ENCODE measurements at places on chromosomes 4 and X. TPM values are rescaled to one million over a fixed set of nuclear protein-coding genes. Genes with fewer than 3 reads are reported as not detected.

DNA sequence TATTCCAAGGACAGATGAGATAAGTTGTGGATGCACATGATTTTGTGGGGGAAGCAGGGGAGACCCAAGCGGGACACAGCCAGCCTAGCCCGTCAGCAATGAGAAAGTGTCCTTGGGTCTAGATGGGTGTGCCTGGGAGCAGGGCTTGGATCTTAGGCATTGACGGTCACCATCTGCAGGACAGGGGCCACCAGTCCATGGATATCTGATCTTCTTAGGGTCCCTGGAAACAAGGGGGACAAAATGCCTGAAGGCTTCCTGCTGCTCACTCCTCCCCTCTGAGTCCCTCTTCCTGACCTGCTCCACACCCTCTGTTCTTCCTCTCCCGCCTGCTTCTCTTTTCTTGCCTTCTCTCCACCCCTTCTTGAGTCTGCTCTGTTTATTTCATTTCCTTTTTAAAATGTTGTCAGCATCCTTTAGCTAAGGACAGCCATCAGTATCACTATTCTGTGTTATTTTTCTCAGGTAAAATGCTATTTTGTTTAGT, 298.4 kb downstream of the RAPGEF2 start:
- no peak for DNase-seq

DNA sequence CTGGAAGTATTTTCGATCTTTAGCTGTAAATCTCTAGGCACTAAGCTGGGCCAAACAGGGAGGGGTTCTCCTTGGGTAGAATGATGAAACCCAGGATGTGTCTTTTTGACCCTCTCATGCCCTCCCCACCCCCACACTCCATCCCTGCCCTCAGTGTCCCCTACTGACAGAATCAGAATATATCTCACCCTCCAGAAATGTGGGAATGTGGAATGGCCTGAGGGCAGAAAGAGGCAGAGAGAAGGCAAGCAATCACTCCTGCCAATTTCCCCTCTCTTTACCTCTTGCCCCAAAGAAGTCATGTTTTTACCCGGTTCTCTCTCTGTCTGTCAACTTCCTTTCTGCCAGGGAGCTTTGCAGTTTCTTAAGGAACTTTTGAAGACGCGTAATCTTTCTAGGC, 34.4 kb downstream of the RAP2C start:
- DNase-seq, result no peak

DNA sequence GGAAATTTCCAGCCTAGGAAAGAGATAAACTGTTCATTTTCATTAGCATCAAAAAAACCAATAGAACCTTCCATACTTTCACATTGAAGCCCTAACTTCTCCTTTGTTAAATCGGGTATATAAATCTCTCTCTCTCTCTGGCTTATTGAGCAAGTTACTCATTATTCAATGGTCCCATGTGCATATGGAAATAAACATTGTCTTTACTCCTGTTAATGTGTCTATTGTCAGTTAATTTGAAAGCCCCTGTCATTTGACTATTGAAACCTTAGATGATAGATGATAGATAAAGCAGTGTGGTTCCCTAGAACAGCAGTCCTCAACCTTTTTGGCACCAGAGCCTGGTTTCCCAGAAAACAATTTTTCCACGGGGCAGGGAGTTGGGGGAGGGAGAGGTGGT, 46.8 kb downstream of the CENPVL3 start:
- no peak for DNase-seq

DNA sequence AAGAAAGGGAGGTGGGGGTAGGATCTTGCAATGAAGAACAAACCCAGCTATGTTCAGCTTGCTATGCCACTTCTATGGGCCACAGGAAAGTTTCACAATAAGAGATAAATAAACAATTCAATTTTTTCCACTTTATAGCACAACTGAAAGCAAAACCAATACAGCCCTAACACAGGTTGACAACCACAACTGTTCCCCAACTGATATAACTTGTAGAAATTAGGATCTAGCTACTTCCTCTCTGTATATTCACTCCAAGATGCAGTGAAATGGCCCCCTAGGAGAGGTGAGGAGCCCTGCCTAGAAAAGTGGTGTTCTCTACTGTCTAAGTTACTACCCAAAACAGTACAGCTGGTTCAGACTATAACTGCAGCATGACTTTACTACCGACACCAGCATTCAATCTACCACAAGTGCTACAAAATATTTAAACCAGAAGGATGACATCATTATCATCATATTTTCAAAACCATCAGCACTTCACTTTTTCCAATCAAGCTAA, 77.0 kb downstream of the FBXW7 start:
- DNase-seq, result no peak

DNA sequence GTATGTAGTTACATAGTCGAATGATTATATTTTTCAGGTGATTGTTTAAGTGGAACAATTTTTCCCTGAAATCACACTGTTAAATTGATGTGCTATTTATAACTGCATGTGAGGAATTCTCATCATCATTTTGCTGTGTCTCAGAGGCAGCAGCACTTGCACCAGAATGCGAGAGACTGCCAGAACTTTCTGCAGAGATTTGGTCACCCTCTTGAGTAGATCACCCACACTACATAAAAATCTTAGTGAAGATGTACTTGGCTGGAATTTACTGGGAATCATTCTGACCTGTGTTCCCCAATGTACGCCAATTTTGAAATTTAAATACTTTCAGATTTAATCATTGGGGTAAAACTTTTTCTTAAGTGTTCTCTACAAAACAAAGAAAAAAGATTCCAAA, 5.4 kb downstream of the UGT2B4 start:
- DNase-seq, result no peak

DNA sequence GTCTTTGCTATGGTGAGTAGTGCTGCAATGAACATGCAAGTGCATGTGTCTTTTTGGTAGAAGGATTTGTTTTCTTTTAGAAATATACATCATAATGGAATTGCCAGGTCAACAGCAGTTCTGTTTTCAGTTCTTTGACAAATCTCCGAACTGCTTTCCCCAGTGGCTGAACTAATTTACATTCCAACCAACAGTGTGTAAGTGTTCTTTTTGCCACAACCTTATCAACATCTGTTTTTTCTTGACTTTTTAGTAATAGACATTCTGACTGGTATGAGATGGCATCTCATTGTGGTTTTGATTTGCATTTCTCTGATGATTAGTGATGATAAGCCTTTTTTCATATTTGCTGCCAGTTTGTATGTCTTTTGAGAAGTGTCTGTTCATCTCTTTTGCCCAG, 406.3 kb downstream of the DTHD1 start:
- DNase-seq, result no peak

- DNase-seq, result no peak
Measured at GRCh38 chr4:184169225-184169867, 48.3 kb downstream of the ENPP6 start.

GRCh38 chr4:125140966-125141495, 173.7 kb upstream of the FAT4 start:
- DNase-seq, result no peak

GRCh38 chrX:136204571-136204970, 46.6 kb downstream of the MAP7D3 start:
- no peak for DNase-seq

DNA sequence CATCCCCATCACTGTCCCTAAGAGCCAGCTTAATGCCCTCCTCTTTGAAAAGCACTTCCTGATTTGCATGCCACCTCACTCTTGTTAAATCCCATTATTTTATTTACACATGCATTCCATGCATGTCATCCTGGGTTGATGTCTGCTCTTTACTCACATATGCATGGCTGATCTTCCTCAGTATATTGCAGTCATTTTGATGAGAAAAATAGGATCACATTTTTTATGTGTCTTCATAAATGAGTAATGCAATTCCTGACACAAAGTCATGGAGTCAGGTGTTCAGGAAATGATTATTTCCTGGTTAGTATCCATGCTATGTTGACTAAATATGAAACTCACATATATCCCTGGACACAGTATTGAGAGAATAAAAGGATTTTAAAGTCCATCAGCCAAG, 204.7 kb downstream of the SLIT2 start:
- no peak for DNase-seq

DNA sequence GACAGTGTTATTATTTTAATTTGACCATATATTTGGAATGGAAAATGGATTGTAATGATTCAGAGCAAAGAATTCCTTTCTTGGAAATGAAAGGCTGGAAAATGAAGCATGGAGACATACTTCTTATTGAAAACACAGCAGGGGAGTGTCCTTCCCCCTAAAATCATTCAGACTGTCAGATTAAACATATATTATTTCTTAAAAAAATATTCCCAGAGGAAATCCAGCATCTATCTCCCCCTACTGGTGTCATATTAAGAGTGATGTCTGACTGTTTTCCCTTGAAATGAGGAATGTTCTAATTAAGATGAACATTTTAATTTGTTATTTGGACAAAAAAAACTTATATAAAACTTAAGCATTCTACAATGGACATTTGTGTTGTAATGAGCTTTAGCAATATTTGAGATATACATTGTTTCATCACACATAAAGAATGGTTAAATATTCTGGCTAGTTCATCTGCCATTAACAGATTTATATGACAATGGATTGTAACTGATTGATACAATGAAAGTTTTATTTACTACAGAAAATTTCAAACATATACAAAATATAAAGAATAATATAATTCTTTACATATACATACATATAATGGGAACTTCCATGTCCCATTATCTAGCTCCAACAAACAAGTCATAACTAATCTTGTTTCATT, 264.6 kb downstream of the SPRY1 start:
- no peak for DNase-seq

The MAGEB2 gene
- 0.15 TPM for total RNA-seq

The CXCR3 gene
- 0.13 TPM for total RNA-seq

DNA sequence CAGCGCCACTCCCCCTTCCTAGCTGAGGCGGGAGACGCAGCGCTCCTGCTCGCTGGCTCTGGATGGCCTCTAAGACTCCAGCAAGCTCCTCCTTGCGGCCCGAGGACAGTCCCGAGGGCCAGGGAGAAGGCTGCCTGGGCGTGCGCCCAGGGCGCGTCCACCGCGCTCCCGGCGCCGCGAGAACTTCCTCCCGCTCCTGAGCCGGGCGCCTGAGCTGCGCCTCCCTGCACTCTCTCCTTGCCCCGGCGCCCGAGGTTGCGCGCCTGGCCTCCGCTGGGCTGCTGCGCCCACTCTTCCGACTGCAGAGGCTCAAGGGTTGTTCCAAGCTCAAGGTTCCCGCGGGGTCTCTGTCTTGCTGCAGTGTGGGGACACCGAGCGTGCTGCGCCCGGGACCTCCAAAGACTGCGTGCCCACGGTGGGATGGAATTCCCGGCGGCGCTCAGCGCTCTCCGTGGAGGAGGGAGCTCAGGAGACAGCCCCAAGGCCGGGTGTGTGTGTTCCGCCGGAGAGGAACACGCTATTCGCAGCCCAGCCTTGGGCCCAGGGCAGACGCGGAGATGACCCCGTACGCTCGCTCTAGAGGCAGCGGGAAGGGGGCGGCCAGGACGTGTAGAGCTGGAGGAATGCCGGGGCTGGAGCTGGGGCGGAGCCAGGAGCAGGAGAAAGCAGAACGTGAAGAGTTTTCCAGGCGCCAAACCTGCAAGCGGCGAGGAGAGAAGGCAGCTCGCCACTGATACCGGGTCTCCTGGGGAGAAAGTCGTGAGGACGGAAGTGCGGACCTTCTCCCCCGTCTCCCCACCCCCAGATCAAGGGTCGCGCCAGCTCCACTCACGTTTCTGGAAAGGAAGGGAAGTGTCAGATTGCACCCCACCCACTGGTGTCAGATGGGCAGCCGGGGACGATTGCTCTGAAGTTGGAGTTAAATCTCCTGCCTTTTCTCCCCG, at the start of gene ARHGAP6:
TSS of gene ARHGAP6 (minus strand) at position 753 of the 944 bp plus-strand sequence. CDS start 1,092 bp downstream, outside the sequence.
- no peak for DNase-seq

DNA sequence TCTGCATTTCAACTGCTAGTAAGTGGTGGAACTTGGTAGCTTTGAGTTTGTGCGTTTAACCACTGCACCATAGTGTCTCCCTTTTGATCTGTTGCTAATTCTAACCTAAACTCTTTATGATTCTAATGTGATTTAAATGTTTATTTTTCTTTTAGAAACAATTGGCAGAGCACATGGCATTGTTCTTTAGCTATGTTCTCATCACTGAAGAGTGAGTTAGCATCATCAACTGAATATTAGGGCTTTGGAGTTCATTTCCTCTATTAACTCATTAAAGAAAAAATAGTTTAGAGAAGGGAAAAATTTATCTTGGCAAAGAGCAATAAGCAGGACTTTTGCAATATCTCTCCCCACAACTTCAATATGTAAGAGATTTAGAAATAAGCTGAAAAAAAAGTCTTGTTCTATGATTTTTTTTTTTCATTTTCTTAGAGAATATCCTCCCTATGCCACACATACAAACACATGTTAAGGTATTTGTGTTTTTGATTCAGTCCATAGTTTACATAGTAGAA, 25.7 kb downstream of the CPEB2 start:
- no peak for DNase-seq

- no peak for DNase-seq
Measured at GRCh38 chr4:55393461-55394320, 2.1 kb upstream of the TMEM165 start.

DNA sequence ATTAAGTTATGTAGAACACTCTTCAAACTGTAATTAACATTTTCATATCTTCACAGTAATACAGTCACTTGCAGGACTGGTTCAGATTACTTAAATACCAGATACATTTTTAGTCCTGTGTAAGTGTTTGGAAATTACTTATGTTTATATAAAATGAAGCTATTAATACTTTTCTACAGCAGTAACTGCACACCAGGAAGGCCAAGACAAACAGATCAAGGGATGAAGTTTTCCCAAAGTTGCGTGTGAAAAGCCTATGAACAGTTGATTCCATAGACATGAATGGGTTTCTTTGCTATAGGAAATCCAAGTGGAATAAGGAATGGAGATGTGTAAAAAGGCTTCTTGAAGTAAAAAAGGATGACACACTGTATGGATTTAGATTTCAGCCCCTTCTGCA, 28.9 kb upstream of the DRP2 start:
- no peak for DNase-seq

GRCh38 chr4:11625211-11625610, 196.5 kb upstream of the HS3ST1 start:
- no peak for DNase-seq

- peak; percentile 66 for DNase-seq
Measured at GRCh38 chrX:129637217-129638109, 17.3 kb downstream of the APLN start.

The TMEM35A gene
- not detected for total RNA-seq

The TBX22 gene
- not detected for total RNA-seq

The EGF gene
- total RNA-seq, result 0.15 TPM

The KLHL34 gene
- total RNA-seq, result 0.33 TPM

- DNase-seq, result no peak
Measured at GRCh38 chr4:68338625-68339024, 11.3 kb downstream of the YTHDC1 start.

DNA sequence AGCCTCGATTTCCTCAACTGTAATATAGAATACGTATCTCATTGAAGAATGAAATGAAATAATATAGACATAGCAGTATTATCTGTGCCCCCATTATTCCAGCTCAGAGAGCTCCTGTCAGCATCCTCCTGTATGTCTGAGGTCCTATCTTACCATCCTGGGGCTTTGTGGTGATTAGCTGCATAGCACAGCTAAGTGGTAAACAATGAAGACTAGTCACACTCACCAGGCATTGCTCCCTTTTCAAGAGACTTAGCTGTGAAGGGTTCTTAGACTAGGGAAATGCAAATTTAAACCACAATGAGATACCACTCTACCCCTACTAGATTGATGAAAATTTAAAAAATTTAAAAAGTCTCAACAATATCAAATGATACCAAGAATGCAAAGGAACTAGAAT, 172.9 kb downstream of the SLC39A8 start:
- DNase-seq, result no peak

The SH3TC1 gene
- 33.3 TPM for total RNA-seq

The S100G gene
- not detected for total RNA-seq

- no peak for DNase-seq
Measured at GRCh38 chr4:186132577-186133242, 28.2 kb downstream of the FAM149A start.

All from left lobe of liver (tissue), 2 donors.